ENCODE measurements at places on chromosomes 2 and 18. TPM values are rescaled to one million over a fixed set of nuclear protein-coding genes. Genes with fewer than 3 reads are reported as not detected.

C2orf81 gene
- total RNA-seq, result 0.48 TPM

GRCh38 chr2:239095460-239096081 is 247.7 kb downstream of the TWIST2 start:
- no peak for DNase-seq

DNER gene
- 3.3 TPM for total RNA-seq

GRCh38 chr2:1964659-1965058 is 220.3 kb upstream of the PXDN start:
- DNase-seq, result no peak

DNA sequence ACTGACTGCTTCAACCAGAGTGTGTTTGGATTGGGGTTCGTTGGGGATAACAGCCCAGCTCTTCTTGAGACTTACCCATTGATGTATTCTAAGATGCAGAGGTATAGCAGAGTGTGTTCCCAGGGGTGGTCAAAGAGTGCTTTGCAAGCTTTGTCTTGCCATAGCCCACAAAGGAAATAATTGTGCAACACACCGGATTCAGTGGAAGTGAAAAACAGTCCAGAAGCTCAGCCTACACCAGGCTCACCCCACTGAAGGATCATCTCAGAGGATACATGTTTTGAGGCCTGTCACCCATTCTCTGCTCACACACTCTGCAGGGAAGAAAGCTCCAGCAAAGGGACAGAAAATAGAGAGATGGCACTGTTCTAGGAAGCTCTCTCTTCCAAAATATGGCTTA is 9.6 kb downstream of the CACNB4 start:
- no peak for DNase-seq

ZNF514 gene
- total RNA-seq, result 6.1 TPM

- no peak for DNase-seq
These were observed 370.8 kb downstream of the NUP35 start for GRCh38 chr2:183495079-183495478.

- no peak for DNase-seq
These were observed 88.4 kb downstream of the METTL4 start for GRCh38 chr18:2482706-2483475.

PRSS56 gene
- total RNA-seq, result not detected

ANKRD30BL gene
- not detected for total RNA-seq
